ENCODE measurements at places on chromosomes 5 and 9.
A peak's percentile ranks its signal among the peaks of the same experiment; 100 is the strongest.

DNA sequence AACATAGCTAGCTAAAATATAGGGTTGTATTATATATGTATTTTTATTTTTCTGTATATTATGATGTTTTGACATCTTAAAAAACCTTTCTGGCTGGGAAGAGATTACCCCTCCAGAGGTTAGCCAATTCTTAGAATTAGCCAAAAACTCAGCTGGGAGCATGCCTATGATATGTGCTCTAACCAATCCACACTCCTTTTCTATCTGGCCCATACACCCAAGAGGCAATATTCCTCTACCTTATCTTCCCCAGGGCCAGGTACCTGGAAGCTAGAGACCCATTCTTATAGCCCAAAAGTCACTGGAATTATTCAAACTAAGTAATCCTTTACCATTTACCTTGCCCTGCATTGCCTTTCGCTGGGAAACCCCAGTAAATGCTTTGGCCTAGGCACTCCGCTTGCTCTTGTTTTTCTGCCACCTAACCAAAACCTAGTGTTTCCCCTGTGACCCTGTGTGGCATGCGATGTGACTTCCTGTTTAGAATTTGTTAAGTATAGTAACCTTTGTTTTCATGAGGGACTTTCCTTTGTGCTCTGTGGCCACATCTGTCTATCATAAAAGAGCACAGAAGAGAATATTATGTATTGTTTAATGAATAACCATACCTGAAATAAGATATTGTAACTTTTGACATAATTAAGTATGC, 37.4 kb downstream of the CSNK1G3 start:
- no peak for DNase-seq

- no peak for DNase-seq
These were observed 424.9 kb downstream of the IRX2 start for GRCh38 chr5:2326601-2327000.

DNA sequence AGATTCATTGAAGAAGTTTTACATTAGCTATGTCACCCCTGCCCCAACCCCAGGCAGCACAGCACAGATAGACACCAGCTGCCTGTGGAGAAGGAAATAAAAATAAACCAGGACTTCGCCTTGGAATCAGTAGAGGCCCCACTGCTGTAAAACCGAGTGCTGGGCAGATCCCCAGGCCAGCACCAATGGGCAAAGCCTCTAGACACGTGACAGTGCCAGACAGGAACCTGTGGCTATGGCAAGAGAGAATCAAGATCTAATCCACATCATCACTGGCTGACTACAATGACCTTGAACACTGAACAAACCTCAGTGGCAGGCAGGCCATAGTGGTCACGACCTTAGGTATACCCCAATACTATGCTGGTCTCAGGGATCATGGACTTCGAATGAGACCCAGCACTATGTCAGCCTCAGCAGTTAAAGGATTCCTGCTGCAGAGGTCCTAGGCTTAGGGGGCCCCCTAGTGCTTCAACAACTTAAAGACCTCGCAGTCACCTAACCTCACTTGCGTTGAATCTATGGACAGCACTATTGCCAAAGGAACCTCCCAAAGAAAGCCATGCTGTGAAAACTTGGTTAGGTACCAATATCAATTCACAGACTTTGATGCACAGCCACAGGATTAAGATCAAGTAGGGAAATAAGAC, 2118.6 kb upstream of the C9orf72 start:
- peak; percentile 59 for DNase-seq

DNA sequence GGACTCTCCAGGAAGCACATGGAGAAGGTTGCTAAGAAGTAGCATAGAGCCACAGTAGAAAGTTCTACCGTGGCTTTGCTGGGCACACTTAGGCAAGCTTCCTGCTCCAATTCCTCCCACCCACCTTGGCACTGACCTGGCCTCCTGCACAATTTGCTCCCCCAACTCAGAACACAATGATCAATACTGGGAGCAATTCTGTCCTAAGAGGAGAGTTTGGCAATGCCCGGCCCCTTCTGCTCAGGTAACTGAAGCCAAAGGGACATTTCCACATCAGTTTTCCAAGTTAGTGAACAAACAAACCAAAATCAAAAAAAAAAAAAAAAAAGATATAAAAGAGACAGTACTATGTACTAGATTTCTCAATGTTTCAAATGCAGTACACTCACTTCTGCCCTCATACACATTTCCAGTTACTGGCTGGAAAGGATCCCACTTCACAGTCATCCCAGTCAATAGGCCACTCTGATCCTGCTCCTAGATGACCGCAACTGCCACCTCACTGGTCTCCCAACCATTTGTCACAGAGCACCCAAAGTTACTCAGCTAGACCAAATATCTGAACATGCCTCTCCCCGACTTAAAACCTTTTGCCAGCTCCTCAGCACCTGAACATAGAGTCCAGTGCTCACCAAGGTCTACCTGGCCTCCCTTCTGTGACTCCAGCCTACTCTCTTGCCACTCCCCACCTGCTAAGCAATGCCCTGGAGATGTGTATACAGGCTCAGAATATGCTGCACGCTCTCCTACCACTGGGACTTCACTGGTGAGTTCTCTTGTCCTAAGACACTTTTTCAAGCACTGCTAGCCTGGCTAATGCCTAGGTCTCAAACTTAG, 21.3 kb downstream of the ABCA1 start:
- no peak for DNase-seq

DNA sequence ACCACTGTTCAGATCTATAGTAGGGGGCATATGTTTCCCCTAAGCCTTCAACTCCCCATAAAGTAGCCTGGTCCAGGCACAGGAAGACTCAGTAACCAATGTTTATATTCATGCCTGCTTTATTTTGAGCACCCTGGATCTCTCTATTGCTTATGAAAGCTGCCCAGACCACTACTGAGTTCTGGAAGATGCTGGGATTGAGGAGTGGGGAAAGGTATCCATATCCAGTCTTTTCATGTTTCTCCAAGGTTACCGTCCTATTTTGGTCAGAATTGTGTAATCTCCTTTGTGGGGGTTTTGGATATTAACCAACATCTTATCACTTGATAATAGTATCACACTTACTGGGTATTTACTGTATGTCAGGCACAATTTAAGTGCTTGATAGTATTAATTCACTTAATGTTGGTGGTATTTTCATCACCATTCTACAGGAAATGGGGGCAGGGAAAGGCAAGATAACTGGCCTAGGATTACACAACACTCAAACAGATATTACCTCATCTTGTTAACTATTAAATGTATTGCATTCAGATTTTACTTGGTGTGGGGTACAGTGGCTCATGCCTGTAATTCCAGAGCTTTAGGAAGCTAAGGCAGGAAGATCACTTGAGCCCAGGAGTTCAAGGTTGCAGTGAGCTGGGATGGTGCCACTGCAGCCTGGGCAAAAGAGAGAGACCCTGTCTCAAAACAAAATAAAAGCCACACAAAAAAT, 36.3 kb downstream of the RUSC2 start:
- DNase-seq, result no peak

DNA sequence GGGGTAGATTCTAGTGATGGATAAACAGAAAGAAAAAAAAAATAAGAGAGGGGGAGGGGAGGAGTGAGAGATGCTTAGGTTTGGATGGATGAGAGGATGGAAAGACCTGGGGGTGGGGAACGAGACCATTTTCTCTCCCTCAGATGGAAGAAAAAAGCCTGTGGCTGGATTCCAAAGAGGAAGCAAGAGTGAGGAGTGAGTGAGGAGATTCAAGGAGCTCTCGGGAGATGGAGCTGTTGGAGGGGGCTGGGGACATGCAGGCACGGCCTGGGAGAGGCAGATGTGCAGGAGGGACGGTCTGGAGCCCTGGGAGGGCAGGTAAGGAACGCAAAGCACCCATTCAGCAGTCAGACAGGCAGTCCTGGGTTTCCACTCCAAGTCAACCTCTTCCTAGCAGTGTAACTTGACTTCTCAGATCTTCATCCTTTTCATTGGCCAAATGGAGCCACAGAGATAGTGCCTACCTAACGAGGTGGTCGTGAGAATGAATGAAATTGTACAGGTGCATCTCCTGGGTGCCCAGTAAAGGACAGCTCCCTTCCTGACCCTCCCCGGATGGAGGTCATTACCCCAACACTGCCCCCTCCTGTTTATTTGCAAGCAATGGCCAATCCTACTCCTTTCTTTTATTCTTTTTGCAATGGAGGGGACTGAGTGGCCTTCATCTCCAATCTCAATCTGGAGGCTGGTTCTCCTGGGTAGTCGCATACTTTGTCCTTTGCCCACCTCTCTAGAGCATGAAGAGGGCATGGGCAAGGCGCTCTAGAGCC, 52.2 kb downstream of the PCDH1 start:
- no peak for DNase-seq

GRCh38 chr9:74107692-74108091, 389.4 kb upstream of the RORB start:
- no peak for DNase-seq

- no peak for DNase-seq
These were observed 117.3 kb upstream of the LHFPL2 start for GRCh38 chr5:78765756-78766411.

DNA sequence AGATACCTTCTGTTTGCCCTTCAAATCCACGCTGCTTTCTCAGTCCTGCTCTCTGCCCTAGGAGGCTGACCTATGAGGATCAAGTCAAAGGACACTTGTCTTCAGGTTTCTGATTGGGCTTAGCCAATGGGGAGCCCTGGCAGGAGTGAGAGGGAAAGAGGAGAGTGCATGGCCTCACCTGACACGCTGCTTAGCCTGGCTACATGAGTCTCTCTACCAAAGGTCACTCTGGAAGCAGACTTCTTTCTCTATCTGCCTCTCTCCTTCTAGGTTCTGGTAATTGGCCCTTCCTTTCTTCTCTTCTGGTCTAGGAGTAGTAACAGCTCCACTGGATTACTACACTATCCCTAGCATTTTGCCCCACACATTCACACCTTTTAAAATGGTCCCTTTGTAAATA, 13.1 kb downstream of the ARSB start:
- no peak for DNase-seq

GRCh38 chr5:51376509-51376908, 6.7 kb upstream of the ISL1 start:
- DNase-seq, result no peak

GRCh38 chr5:79119486-79119885, 7.9 kb downstream of the BHMT start:
- DNase-seq, result no peak

GRCh38 chr5:15693933-15694332, 194.0 kb downstream of the FBXL7 start:
- no peak for DNase-seq

- no peak for DNase-seq
These were observed 199.8 kb downstream of the MAPKAP1 start for GRCh38 chr9:125507226-125507625.

- DNase-seq, result peak; percentile 83
These were observed 505 bp downstream of the C5orf34 start for GRCh38 chr5:43514471-43514815.

DNA sequence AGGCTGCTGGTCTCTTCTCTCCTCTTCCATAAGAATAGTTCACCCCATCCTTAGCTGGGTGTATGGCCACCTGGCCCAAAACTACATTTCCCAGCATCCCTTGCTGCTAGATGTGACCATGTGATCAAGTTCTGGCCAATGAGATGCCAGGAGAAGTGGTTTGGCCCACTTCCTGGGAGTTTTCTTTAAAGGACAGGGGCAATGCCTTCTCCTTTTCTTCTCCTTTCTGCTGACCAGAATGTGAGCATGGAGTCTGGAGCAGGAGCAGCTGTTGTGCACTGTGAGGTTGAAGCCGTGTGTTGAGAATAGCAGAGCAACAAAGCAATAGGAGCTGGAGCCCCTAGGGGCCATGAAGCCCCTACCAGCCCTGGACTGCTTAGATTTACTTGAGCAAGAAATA, 36.8 kb downstream of the C9orf50 start:
- DNase-seq, result no peak

DNA sequence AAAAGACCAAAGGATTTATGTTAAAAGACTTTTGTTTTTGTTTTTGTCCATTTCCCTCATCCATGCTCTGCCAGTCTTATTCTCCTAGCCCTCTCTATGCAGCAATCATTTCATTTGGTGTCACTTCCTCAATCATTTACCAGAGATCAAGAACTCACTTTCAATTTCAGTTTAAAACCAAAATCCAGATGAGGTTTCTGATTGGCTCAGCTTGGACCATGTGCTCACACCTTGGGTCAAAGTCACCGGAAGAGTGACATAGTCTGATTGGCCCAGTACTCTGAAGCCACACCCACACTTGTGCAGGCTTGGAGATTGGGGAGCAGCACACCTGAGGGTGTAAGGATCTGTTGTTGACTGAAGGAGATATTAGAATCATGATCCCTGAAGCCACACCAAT, 79.6 kb downstream of the TLR4 start:
- no peak for DNase-seq

DNA sequence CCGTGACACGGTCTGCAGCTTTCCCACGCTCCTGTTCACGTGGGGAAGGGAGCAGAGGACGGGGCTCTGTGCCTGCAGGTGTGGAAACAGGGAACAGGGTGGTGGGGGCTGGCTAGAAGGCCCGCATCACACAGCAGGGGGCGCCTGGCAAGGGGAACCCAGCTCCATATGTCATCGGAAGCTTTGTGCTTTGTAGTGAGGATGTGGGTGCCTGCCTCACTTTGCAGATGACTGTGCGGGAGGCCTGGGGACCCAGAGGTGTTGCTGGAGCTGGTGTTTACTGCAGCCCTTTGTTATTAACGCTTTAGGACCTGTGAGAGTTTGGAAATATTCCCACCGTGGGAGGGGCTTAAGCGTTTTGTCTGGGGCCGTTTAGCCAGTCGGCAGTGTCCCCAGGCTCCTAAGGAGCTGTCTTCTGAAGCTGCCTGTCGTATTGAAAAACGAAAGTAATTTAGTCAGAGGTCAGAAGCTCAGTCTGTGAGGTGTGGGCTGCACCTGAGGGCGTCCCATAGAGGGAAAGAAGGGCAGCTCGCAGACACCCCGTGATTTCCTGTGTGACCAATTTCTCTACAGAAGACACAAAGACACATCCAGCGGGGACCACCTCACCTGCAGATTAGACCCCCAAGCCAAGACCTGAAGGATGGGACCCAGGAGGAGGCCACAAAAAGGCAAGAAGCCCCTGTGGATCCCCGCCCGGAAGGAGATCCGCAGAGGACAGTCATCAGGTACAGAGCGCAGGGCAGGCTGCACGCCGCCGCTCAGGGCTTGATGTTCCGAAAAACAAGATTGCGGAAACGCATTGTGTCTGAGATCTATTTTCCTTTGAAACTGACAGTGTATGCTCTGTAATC, 9.1 kb downstream of the MAN1B1 start:
- DNase-seq, result no peak

- no peak for DNase-seq
These were observed 471.9 kb upstream of the DAB2 start for GRCh38 chr5:39896706-39897105.

GRCh38 chr5:168159425-168159824, 132.0 kb upstream of the WWC1 start:
- no peak for DNase-seq

GRCh38 chr9:125896404-125896803, 149.2 kb downstream of the PBX3 start:
- no peak for DNase-seq

Measured in SHP77 treated with DMSO at 0.1 percent for 48 hours (cell line).